ENCODE measurements at places on chromosomes 12 and 14.

GRCh38 chr12:51666696-51667095 is 75.7 kb downstream of the SCN8A start:
- no peak for DNase-seq

- DNase-seq: no peak
Observed at GRCh38 chr14:56185992-56186391, 67.8 kb downstream of the PELI2 start.

DNA sequence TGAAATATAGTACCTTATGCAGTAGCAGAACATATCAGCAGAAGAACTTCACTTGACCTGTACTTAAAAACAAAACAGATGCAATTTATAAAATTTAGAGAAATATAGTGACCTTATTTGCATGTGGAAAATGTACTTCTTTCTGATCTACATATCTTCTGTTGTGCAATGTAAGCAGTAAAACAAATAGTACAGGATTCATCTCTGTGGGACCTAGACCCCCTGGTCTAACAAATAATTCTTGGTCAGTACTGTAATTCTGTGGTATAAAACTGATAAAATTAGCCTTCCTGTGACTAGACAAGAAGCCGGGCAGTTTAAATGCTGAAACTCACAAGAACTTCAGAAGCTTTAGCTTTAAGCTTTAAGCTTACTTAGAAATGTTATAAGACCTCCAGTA is 21.6 kb downstream of the HIF1A start:
- no peak for DNase-seq

- DNase-seq: no peak
Observed at GRCh38 chr14:75842551-75842950, 139.2 kb downstream of the TGFB3 start.

GRCh38 chr12:107229827-107230226 is 136.5 kb upstream of the CRY1 start:
- DNase-seq: no peak

DNA sequence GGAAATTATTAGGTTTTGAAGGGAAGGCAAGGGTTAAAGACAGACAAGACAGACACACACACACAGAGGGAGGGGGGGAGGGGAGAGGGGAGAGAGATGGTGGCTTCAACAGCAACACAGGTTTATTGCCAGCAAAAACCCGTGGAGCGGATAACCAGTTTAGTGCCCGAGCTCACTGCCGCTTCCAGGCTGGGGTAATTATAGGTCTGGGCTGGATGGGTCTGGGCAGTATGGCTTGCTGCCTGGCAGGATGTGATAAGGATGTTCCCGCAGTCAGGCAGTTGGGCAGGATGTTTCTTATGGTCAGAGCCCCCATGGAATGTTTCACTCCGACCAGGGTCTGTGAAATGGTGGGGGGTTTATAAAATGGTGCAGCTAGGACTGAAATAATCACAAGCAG is 4.4 kb upstream of the TDRD9 start:
- no peak for DNase-seq

- DNase-seq: no peak
Observed at GRCh38 chr14:32426028-32426427, 96.9 kb downstream of the AKAP6 start.

GRCh38 chr12:77572371-77572770 is 258.3 kb upstream of the NAV3 start:
- DNase-seq: no peak

- DNase-seq: no peak
Observed at GRCh38 chr12:70165450-70165849, 77.8 kb upstream of the CNOT2 start.

DNA sequence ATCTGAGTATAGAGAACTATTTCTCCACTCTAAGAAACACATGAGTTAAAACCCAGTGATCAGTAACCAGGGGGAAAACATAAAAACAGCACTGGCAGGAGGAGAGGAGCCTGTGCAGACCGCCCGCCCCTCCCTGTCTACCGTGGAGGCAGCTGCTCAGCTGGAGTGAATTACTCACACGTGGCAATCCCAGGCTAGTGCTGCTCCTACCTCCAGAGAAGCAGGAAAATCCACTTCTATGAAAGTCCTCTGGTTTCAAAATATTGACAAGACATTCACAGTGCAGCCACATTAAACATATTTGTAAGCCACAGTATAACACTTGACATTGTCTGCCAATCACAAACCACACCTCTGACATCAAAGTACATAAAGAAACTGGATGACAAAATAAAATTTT is 16.7 kb downstream of the TMEM132D start:
- DNase-seq: no peak

- DNase-seq: no peak
Observed at GRCh38 chr12:121570467-121571283, 10.1 kb downstream of the KDM2B start.

DNA sequence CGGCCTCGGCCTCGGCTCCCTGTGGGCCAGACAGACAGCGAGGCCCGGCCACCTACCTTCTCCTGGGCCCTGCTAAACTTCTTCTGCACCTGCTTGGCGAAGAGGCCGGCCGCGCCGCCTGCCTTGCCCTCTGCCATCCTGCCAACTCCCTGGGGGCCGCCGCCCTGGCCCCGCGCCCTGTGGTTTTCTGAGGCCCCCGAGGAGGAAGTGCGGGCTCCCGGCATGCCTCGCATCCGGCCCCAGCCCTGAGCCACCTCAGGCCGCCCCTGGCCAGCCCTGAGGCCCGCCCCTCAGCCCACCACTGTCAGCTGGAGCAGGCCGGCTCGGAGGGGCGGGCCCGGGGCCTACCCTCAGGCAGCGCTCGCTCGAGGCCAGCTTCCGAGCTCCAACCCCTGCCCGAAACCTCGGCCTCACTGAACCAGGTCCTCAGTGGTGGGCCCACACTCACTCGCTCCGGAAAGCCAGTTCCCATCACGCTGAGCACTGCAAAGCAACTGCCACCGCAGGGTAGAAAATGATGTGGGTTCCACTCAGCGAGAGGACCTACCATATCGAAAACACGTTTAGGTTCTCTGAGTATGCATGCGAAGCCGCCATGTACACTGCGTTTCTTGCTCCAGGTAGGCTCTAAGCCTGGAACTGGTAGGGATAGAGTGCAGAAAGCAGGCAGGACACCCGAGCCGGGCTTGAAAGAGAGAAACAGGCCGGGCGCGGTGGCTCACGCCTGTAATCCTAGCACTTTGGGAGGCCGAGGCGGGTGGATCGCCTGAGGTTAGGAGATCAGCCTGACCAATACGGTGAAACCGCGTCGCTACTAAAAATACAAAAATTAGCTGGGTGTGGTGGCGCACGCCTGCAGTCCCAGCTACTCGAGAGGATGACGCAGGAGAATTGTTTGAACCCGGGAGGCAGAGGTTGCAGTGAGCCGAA is at the start of gene BIN2:
Gene BIN2 (minus strand): TSS at position 209 of the 930 bp plus-strand sequence. CDS start 72 bp downstream, at position 137.
- no peak for DNase-seq

DNA sequence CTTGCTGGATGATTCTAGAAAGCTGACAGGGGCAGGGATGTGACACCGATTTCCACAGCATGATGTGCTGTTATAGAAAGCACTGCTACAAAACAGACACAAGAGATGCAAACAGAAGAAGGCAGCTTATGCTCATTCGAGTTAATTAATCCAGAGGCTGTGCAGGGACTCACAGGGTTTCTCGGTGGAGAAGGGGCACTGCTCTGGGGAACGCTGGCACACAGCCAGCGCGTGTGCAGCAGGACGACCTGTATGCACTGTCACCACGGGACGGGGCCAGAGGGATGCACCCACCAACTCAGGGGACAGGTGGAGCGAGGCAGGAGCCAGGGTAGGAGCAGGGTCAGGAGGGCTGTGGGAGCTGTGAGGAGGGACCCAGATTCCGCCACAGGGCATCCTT is 143.5 kb downstream of the RIMBP2 start:
- no peak for DNase-seq

DNA sequence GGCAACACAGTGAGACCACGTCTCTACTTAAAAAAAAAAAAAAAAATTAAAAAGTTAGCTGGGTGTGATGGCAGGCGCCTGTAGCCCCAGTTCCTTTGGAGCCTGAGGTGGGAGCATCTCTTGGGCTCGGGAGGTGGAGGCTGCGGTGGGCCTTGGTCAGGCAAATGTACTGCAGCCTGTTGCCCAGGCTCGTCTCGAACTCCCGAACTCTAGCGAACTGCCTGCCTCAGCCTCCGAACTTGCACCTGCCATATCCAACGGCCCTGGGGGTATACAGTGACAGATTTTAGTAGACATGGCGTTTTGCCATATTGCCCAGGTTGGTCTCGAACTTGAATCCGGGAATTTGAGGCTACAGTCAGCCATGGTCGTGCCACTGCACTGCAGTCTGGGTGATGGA is 195.4 kb downstream of the ALG10 start:
- no peak for DNase-seq

DNA sequence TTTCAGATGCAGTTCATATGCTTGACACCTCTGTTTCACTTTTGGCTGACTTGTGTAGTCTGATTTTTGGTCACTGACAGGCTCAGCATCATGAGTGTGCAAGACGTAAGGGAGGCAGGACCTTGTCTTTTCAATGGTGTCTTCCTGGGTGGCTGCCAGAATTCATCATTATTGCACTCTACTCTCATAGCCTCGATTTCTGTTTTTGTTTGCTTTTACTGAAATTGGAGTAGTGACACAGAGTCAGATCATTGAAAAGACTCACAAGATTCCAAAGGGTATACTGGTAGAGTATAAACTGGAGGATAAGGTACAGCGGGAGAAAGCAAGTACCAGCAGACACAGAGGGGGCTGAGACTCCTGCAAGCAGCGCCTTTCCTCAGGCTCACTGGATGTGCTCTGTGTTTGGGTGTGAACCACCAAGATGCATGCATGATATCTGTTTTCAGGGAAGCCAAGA is 126.3 kb upstream of the FGD4 start:
- DNase-seq: no peak

- DNase-seq: no peak
Observed at GRCh38 chr12:55642267-55642666, 5.6 kb downstream of the OR10P1 start.

DNA sequence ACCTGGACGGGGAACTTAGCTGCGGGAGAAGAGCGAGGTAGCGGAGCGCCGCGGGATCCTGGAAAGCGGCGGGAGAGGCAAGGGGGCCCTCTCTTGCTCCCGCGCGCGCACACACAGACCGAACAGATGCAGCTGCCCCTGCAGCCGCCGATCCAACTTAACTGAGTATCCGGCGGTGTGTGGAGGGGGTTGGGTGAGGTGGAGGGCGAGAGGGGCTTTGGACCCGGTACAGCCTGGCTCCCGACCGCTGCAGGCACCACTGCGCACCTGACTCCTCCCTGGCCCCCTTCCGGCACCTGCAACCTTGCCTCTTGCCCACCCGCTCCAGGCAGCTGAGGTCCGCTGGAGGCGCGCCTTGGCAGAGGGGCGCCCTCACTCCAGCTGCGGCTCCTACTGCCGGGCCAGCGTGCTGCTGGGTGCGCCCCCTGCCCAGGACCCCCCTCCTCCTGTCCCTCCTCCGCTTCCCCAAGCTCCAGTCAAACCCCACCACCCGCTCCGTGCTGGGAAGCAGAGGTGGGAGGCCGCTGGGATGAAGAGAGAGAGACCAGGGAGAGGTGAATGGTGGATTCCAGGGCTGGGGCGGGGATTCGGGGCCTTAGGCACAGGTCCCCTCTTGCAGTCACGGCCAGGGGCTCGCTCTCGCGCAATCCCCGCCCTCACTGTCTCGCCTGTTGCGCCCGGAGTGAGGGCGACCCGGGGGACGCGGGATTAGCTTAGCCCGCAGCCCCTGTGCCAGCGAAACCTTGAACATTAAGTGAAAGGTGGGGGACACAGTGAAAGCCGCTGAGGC is 2.6 kb downstream of the DIO3 start:
- no peak for DNase-seq

DNA sequence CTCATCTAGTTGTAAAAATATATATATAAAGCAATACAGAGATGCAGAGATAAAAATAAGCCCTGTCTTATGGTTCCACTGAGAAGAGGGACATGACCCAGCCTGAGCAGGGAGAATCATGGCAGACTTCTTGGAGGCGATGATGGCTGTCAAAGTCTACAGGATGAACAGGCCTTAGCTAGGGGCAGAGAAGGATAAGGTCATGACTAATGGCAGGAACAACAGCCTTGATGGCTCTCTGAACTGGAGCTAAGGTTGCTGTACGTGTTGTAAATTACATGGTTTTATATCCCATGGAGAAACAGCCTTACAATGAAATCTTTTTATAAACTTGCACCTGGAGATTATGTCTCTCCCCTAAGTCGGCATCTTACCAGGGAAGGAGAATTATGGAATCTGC is 32.4 kb downstream of the FOXN3 start:
- DNase-seq: no peak

- DNase-seq: no peak
Observed at GRCh38 chr12:2009623-2010022, 5.4 kb upstream of the DCP1B start.

DNA sequence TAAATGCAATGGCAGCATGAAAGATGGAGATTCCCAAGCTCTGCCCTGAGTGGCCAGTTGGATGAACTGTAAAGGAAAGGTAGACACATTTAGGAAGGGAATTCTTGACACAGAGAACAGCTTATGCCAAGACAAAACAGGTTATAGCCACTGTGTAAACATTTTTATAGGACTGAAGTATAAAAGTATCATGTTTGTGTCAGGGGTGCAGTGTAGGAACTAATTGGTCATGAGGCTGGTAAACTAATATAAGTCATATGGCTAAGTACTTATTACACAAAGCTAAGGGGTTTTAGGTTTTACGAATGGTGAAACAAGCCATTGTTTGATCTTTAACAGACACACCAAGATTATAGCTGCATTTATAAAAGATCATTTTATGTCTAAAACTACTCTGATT is 207.7 kb upstream of the SLC16A7 start:
- no peak for DNase-seq

GRCh38 chr14:61102549-61103466 is 121.8 kb downstream of the SLC38A6 start:
- no peak for DNase-seq

- no peak for DNase-seq
Observed at GRCh38 chr14:63647696-63648410, 6.2 kb upstream of the WDR89 start.

- DNase-seq: no peak
Observed at GRCh38 chr14:42192738-42193653, 586.3 kb downstream of the LRFN5 start.

DNA sequence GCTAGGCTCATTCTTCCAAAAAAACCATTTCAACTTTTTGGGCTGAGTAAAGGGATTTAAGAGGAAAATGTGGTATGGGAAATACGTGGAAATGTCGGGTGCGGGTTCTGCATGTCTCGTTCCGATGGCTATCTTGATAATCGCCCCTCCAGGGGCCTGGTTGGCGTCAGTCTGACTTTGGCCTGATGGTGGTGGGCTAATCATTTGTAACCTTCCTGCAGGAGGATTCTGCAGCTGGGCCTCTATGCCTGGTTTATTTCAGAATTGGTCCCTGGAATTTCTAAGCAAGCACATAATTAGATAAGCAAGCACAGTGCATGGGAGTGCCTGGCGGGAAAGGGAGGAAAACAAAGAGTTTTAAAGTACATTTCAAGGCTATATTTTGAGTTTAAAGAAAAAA is 14.8 kb upstream of the SLC4A8 start:
- DNase-seq: no peak

All from 8988T (cell line).